ENCODE measurements at places on chromosomes 6 and 20.

DNA sequence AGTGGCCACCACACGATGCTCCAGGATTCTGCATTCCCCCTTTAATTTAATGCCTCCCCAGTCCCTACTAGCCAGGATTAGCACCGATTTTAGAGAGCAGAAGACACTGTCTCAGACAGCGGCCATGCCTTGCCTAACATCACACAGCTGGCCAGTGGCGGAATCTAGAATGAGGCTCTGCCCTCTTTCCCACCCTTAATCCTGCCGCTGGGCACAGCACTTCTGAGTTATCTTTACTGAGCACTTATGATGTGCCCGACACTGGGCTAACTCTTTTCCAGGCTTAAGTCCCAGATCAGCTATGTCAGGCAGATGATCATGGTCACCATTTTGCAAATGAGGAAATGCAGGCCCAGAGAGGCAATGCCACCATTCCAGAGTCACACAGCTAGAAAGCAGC is 5.6 kb upstream of the BPIFA2 start:
- DNase-seq, result no peak

DNA sequence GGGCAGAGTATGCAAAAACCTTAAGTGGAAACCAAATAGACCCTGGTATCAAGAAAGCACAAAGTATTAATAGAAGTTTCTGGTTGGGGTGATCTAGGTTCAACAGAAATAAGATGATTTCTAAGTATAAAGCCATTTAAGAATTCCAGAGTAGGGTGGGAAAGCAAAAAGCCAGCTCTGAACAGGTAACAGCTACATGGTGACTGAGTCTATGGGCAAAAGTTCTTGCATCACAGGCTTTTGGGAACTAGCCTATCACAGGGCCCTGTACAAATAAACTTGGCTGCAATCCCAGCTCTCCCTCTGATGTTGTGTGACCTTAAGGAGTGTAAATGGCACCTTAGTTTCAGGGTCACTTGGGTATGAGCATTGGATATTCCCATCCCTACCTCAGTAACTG is 5.5 kb downstream of the TCF19 start:
- no peak for DNase-seq

DNA sequence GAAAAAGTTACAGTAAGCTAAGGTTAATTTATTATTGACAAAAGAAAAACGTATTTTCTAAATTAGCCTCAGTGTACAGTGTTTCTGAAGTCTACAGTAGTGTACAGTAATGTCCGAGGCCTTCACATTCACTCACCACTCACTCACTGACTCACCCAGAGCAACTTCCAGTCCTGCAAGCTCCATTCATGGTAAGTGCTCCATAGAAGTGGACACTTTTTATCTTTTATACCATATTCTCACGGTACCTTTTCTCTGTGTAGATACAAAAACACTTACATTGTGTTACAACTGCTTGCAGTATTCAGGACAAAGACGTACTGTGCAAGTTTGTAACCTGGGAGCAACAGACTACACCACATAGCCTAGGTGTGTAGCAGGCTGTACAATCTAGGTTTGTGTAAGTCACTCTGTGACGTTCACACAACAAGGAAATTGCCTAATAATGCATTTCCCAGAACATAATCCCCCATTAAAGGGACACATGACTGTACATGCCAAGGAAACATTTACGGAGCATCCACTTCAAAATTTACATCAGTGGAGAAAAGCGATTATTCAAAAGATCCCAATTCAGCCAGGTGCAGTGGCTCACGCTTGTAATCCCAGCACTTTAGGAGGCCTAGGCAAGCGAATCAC is 133.4 kb downstream of the BANF2 start:
- no peak for DNase-seq

GRCh38 chr20:38885357-38885756 is 40.9 kb upstream of the FAM83D start:
- DNase-seq, result no peak

DNA sequence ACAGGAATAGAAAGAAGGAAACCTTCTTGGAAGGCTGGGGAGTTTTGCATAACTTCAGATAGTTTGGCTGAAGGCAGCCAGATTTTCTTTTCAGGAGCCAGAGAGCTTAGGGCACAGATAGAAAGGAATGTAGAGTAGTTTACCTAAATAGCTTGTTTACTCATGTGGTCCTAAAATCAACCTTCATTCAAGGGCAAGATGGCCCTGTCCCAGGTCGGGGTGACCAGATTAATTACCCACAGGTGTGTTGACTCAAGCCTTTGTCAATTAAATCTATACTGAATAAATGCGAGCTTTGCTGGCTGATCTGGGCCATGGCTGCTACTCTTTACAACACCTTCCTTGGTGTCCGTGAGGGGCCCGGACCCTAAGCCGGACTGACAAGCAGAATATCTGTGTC is 792.0 kb upstream of the MAN1A1 start:
- DNase-seq, result no peak

- no peak for DNase-seq
Measured at GRCh38 chr6:15458021-15458459, 204.8 kb downstream of the DTNBP1 start.

DNA sequence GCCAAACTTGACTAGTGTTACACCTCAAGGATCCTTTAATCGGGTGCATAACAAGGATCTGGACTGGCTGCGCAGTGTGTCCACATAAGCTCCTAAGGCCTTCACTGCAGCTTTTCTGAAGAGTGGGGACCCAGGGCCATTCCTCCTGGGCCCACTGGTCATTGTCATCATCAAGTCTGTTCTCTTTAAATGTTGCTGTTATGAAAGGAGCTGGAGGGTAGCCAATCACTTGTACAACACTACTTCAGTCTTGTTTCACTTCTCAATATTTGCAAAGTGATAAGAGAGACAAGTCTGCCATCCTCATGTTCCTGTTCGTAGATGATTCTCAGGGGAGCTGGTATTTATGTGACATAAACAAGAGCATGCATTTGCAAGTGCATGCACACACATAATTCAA is 149.8 kb downstream of the SYNDIG1 start:
- DNase-seq, result no peak

DNA sequence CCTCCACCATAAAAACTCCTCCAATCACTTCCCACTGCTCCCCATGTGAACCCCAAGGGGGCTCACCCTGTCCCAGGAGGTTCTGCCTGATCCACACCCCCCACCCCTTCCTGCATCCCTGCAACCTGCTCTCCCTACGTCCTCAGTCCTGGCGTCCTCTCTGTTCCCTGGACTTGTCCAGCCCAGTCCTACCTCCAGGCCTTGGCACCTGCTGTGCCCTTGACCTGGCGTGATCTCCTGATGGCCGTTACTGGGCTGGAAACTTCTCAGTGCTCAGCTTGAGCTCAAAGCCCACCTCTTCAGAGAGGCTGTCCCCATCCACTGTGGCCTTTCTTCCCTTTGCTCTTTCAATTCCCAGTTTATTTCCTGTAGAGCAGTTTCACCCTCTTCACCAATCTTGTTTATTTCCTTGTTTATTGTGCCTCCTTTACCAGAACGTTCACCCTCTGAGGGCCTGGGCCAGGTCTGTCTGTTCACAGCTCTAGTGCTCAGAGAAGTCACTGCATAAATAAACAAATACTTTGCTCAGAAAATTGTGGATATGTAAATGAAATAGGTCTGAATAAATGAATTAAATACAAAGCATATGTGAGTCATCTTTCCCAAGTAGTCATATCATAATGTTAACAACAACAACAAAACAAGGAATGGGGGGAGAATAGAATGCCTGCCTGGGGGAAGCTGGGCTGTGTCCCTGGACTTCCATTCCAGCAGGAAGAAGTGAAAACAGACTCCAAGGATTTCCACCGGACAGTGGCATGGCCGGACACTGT is 175.7 kb upstream of the SULF2 start:
- DNase-seq, result no peak

DNA sequence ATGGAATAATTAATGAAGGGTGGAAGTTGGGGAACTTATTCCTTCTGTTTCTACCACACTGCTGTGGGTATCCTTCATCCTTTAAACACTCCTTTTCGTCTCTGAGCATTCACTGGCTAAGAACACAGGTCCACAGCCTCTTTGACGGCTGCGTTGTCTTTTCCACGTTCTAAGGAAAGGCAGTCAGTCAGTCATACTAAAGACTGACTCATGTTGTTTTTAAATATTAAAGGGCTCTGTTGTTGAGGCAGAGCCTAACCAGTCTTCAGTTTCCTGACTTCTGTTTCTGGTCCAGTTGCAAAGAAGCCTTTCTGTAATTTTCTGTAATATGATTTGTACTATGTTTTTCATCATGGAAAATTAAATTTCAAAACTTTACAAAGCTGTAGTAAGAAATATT is 48.0 kb downstream of the UST start:
- no peak for DNase-seq

DNA sequence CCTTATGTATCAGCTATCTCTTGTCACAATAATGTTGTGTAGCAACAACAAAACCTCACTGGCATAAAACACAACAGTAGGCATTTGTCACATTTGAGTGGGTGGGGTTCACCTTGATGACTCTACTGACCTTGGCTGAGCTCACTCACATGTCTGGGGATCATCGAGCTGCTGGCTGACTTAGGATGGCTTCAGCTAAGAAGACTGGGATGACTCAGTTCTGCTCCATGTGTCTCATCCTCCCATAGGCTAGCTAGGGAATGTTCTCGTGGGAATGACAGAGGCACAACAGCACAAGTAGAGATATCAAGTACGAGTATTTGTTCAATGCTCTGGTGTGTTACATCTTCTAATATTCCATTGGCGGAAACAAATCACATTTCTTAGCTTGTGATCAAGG is 167.9 kb downstream of the PLCB1 start:
- DNase-seq, result no peak

DNA sequence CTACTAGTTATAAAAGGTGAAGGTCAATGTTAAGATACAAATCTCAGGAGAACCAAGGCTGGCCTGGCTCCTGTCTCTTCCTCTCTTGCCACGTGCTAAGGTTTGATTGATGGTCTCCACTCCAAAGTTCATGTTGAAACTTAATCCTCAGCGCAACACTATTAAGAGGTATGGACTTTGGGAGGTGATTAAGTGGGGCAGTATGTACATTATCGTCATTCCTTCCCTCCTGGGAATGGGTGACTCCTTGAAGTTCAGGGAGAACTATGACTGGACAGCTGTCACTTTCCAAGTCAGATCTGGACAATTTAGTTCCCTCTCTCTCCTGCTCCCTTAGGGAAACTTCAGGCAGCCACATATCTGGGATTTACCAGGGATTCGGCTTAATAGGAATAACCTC is 50.5 kb downstream of the KCNK5 start:
- no peak for DNase-seq

DNA sequence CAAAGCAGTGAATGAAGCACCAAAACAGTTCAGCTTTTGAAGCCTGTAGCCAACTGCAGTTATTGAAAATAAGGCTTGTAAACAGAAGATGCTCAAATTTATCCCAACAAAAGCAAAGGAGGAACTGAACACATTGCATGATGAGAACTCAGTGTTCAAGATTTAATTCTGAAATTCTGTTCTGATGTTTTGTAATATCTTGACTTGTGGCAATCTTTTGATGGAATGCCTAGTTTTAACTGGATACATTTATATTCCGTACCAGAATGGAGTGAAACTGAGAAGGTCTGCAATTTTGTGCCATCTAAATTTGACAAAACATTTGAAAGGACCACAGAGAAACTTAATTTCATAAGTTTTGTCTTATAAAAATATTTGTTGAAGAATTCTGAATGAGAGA is 17.5 kb downstream of the FYN start:
- DNase-seq, result no peak

DNA sequence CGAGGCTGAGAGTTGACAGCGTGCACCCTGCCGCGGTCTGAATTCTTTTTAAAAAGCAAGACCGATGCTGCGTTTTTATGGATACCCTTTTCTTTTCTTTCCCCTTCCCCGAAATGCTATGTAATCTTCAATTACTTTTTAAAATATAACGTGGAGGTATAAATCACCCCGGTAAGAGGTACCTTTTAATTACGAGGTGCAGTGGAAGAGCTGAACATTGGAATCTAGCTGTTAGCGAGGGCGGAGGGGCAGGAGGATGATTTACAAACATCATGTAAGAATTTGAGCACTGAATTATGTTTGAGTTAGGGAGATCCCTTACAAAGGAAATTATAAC is 1.2 kb downstream of the EYA2 start:
- DNase-seq, result no peak

GRCh38 chr6:3351105-3351676 is 92.4 kb downstream of the PSMG4 start:
- DNase-seq, result no peak

DNA sequence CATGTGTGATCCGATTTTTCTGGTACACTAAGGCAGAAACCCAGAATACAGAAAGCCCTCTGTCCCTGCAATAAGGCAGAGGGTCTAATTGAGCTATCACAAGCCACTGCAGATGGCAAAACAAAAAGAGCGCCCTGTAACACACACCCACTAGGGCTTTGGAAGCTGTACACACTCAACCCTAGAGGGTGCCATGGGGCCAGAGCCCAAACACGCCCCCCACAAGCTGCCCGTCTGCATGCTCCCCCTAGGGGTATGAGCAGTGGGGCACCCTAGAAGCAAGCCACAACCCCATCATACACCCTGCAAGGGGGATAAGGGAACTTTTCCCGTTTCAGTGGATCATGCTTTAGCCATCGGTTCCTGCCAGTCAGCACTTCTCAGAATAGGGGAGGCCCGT is 62.2 kb upstream of the PDE10A start:
- DNase-seq, result no peak

GRCh38 chr20:12627485-12627884 is 381.3 kb upstream of the SPTLC3 start:
- no peak for DNase-seq

GRCh38 chr6:12718015-12718414 is 1.4 kb downstream of the PHACTR1 start:
- DNase-seq, result no peak

DNA sequence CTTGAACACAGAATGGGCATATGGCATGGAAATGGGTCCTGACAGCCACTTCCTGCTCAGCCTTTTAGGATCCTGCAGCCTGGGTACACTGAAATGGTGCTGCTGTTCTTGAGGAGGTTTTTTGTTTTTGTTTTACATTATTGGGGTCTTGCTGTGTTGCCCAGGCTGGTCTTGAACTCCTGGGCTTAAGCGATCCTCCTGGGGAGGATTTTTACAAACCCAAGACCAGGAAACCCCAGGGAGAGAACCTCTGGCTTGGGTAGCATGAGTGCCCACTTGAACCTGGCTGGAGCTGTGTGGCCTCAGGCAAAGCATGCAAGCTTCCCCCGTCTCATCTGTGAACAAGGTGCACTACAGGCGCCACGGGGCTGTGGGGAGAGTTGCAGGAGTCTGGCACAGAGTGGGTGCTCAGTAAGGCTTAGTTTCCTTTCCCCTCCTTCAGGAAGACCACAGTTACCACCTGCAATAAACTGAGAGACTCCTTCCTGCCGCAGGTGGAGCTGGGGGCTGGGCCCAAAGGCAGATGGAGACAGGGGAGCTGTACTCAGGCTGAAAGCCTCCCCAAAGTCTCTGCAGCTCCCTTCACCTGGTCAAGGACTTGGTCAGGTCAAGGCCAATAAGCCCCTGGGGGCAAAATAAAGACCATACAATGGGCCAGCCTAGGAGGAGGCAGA is 1.8 kb downstream of the SLA2 start:
- DNase-seq, result peak; percentile 75

All from CD4-positive, alpha-beta T cell treated with Interleukin-17A for 4 hours (primary cell).